ENCODE measurements at places on chromosomes 3 and 15. TPM values are rescaled to one million over a fixed set of nuclear protein-coding genes. Genes with fewer than 3 reads are reported as not detected.

- no peak for DNase-seq
Observed at GRCh38 chr3:17372362-17373210, 369.8 kb downstream of the TBC1D5 start.

DNA sequence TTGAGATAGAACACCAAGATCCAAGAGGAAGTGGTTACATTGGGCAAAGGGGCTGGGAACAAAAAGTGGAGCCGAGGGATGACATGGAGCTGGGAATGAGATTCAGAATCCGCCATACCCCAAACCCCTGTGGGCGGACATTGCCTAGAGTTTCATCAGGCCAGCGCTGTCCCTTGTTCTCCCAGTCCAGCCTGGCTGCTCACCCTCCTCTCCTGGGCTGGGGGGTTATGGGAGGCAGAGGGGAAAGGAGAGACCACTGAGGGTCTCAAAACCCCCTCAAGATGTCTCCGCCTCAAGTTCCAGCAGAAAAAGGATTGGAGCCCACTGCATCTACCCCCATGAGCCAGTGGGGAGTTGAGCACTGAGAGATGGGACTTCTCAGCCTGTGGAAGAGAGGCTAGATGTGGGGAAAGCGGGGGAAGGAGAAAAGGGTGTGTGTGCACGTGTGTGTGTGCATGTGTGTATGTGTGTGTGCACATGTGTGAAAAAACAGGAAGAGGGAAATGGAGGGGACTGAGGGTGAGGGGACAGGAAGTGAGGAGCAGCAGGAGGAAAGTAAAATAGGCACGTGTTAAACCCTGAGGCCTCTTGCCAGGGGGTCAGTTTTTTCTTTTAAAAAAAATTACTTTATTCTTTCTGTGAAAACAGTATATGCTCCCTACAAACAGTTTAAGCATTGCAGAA is 14.3 kb downstream of the GRM2 start:
- DNase-seq: no peak

DNA sequence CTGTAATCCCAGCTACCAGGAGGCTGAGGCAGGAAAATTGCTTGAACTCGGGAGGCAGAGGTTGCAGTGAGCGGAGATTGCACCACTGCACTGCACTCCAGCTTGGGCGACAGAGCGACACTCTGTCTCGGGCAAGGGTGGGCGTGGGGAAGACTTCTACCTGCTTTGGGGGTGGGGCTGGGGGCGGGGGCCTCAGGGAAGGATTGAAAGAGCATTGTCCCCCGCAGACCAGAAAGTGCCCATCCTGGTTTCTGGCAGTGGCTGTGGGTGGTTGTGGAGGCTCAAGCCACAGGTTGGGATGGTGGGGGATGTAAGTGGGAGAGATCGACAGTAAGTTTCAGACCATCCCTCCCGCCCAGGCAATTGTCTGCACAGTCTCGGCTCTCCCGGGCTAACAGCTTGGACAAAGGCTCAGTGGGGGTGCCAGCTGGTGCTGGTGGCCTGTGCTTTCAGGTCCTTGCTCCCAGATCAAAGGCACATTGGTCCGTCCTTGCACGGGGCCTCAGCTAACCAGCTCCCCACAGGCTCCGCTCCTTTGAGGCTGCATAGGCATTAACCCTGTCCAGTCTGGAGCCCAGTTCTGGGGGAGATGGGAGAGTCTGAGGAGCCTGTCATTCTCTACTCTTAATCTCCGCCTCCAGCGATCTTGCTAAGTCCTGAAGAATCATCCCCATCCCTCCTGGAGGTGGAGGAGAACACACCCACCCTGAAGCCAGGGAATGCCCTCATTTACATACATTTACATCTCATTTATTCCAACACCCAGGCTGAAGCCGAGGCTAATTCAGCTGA is 8.6 kb downstream of the SCN5A start:
- DNase-seq: no peak

DNA sequence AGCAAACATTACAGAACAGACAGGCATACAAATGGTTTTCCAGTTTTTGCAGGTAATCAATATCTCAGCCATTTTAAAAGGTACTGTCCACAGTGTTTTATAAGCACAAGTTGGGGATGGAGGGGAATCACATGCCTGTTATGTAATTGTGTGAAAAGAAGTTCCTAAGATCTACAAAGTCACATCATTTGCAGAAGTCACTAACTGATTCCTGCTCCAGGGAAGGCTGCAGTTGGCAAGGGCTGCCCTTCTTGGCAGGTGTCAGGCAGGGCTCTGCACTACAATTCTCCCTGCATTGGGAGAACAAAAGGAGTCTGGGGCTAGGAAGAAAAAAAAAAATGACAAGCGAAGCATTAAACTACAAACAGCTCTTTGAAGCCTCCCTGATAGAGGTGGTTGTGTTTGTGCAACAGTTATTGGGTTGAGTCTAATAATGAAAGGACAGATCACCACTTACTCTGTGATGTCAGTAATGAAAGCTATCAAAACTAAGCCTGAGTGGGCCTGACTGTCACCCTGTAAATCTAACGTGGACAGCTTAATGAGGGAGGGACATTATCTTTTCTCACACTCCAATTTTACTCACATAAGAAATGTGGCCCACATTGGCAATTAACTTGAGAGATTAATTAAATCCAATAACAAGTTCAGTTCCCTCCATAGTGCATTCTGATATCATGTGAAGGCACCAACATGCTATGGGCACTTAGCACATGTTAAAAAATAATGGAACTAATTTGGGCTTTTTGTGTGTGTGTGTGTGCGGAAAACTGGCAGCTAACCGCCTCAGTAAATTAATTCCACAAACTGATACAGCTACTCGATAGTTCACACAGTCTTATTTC is 242.9 kb downstream of the FHIT start:
- no peak for DNase-seq

DNA sequence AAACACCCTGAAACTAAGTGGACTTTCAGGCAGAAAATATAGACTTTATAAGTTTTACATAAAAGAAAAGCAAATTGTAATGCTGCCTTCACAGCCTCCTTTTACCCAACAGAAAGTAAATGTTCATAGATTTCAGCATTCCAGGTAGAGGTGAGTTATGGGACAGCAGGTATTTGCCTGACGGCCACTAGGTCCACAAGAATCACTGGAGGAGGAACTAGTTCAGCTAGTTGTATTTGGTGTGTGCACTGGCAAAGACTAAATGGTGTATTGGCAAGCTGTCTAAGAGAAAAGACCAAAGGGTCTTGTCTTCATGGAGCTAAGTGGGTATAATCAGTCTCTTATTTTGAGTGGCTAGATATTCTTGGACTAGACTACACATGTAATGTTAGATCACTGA is 34.2 kb downstream of the ZNF654 start:
- DNase-seq: no peak

DNA sequence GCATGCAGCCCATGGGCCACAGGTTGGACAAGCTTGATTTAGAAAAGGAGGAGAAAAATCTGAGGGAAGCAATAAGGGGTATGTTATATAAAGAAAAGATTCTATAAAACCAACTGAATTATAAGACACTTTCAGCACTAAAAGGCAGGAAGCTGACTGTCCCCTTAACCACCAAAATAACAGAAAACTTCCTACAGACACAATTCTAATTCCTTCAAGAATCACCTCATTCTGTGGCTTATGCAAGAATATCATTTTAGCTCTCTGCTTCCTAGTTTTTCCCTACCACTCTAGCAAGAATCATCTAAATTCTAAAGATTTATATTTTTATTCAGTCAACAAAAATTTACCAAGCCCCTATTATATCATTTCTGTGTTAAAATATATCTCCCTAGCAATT is 6.3 kb downstream of the STAG1 start:
- DNase-seq: no peak

GRCh38 chr3:26721047-26721446 is 98.5 kb downstream of the LRRC3B start:
- no peak for DNase-seq

DNA sequence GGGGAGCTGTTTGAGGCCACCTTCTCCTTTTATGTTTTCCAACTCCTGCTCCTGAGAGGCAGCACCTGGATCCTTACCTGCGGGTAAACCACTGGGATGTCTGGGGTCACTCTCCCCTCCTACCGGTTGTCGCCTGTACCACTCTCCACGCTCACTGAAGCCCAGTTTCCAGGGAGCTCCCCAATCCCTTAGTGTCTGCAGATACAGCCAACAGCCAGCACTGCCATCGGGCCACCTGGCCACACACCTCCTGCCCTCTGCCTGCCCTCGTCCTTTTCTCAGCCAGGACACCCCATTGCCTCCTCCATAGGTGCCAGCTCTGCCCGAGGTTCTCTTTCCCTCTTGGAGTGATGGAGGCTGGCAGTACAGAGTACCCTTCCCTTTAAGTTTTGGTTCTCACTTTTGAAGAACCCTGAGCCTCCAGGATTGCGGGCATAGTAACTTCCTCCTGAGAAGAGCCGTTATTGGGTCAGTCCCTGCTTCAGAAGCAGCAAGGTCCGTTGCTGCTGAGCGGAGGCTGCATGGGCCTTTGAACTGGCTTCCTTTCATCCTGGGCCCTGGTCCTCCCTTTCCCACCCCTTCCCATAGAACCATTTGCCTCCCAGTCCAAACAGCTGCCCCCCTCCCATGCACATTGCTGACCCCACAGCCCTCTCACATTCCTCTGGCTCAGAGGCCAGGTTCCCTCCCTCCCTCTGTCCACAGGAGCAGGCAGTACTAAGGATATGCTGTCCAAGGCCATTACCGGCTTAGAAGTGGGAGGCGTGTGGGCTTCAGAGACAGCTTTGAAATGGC is 30.9 kb downstream of the ARNT2 start:
- DNase-seq: no peak

- DNase-seq: no peak
Observed at GRCh38 chr15:31352911-31353811, 26.5 kb downstream of the KLF13 start.

GRCh38 chr3:46089237-46090011 is 62.1 kb upstream of the XCR1 start:
- no peak for DNase-seq

DNA sequence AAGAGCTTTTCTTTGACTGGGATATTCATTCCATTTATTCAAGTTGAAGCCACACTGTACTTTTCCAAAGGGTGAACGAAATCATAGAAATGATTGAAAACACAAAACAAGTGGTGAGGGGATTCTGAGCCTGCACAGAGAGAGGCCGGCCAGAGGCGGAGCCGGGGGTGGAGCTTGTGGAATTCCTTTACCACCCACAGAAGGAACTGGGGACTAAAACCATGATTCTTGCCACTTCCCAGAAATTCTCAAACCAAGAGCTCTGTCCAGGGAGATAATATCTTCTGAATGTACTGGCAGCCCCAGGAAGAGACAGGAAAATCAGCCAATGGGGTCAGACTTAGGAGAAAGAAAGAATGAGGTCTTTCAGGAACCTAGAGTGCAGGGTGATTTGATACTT is 20.8 kb downstream of the FBN1 start:
- no peak for DNase-seq

DNA sequence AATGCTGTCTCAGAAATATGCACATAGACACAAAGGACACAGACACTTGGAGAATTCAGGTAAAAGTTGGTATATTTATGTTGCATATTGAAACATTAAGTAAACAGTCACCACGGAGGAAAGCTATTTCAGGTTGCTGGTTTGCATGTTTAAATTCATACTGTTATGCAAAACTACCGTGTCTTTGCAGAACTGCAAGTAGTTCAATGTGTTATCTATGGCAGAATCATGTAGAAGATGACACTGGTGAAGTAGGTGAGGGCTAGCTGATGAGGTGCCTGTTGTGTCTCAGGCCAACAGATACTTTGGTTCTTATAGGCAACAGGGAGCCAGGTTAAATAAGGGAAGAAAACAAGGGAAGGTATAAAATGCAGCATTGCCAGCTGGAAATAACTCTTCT is 511.3 kb downstream of the DIPK2A start:
- no peak for DNase-seq

DNA sequence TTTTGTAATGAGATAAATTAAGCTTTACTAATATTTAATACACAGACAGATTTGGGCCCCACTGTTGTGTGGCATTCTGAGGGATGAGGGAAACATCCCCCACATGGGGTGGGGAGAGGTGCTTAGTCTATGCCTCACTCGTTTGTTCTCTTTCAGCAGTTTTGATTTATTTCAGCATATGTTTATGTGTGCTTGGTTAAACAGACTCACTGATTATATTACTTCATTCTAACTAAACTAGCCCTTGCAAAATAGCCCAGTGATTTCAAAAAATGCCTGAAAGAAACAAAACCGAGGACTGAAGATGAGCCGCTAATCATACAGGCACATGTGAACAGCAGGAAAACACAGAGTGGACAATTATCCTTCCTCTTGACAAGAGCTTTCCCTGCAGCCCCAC is 27.2 kb downstream of the TNFAIP8L3 start:
- DNase-seq: no peak

- no peak for DNase-seq
Observed at GRCh38 chr3:105938806-105939205, 70.0 kb upstream of the CBLB start.

DNA sequence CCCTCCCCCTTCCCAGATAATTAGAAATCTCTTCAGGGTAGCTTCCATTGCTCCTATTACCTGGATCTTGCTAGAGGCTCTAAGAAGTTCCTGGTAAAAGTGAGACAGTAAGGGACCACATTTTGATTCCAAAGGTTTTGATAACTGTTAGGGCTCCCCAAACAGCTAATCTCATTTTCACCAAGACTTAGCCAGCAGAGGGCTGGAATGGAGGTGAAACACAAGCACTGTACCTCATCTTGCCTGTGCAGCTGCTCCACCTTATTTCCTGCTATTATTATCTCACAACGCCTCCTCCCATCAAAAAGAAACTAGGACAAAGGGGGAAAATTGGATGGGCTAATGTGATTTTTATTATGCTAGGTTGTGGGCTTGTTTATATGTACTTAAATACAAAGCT is 7.3 kb downstream of the SETD5 start:
- no peak for DNase-seq

- no peak for DNase-seq
Observed at GRCh38 chr3:197460002-197460401, 95.8 kb downstream of the BDH1 start.

GRCh38 chr15:94287794-94288246 is 56.5 kb downstream of the MCTP2 start:
- no peak for DNase-seq

- no peak for DNase-seq
Observed at GRCh38 chr15:56774356-56774755, 41.0 kb upstream of the ZNF280D start.

- DNase-seq: no peak
Observed at GRCh38 chr3:173268781-173269180, 127.7 kb upstream of the SPATA16 start.

DNA sequence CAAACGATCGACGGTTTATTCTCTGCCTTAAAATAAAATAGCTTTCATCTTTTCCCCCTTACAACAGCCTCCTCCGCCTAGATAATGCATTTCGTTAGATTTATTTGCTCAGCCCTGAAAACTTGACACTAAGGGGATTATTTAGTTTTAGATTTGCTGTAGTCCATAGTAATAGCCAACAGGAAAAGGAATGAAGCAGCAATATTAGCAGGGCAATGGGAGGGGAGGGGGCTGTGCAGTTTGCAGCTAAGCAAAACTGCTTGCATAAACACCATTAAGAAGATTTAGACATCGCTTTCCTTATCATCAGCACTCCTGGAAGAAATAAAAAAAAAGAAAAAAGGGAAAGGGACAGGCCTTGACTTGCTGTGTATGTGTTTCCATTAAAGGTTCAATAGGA is 286.5 kb upstream of the SOX14 start:
- DNase-seq: no peak

GRCh38 chr3:62260655-62261054 is 112.7 kb downstream of the FEZF2 start:
- no peak for DNase-seq

The LRRC2 gene
- total RNA-seq: 2.0 TPM

The THSD4 gene
- total RNA-seq: 66.8 TPM

The TRIP4 gene
- total RNA-seq: 22.3 TPM

The ACAD9 gene
- total RNA-seq: 43.0 TPM

The IL12A gene
- 6.6 TPM for total RNA-seq

The ZNF717 gene
- total RNA-seq: 13.0 TPM

The VEPH1 gene
- total RNA-seq: 2.7 TPM

The CCR4 gene
- total RNA-seq: 0.49 TPM
